Activated T-cell treated with anti-CD3 and anti-CD28 coated beads, Interleukin-2, amount 50 U/mL, for 72 hours (primary cell): ENCODE measurements at places on chromosomes 5 and 9. TPM values are rescaled to one million over a fixed set of nuclear protein-coding genes. Genes with fewer than 3 reads are reported as not detected.
A peak's percentile ranks its signal among the peaks of the same experiment; 100 is the strongest.

DNA sequence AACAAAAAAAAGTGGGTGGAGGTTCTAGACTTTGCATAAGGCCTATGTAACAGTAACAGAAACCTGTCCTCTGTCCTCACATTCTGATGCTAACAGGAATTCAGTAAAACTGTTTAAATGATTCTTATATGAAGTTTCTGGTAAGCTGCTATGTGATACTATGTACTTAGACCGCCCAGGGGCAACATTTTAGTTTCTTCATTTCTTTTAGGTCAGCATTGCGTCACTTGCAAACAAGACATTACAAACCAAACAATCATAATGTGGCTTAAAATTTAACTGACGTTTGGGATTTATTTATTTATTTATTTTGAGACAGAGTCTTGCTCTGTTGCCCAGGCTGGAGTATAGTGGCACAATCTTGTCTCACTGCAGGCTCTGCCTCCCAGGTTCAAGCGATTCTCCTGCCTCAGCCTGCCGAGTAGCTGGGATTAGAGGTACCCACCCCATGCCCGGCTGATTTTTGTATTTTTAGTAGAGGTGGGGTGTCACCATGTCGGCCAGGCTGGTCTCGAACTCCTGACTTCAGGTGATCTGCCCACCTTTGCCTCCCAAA, 44.3 kb downstream of the TENT4A start:
- no peak for DNase-seq
- H3K4me3 ChIP-seq, result no peak overlapping the region
- peaks cover 19% of the 10 kb centered on the region for H3K36me3 ChIP-seq
- H3K27me3 ChIP-seq, result no peaks in the 10 kb centered on the region
- H3K27ac ChIP-seq, result no peak overlapping the region
- no peaks in the 10 kb centered on the region for H3K4me1 ChIP-seq

Gene ANKRD55
- total RNA-seq, result 0.74 TPM

GRCh38 chr5:107630184-107630583, 40.6 kb downstream of the EFNA5 start:
- DNase-seq, result no peak
- no peak overlapping the region for H3K27ac ChIP-seq
- H3K4me3 ChIP-seq, result no peak overlapping the region
- H3K27me3 ChIP-seq, result no peaks in the 10 kb centered on the region
- H3K36me3 ChIP-seq, result no peaks in the 10 kb centered on the region

DNA sequence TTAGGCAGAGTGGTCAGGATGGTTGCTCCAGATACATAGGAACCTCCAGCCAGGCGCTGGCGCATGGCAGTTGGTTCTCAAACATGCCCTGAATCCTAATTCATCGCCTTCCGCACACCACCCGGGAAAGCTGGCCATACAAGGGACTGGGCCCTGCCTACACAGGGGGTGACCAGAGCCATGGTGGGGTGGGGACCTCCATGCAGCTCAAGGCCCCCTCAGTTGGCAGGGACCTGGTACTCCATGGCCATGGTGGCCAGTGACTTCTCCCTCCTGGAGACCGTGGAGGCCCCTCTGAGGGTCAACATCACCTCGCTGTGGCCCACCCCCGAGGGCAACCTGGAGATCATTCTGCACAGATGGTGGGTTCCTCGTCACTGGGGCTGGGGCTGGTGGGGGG, 26.8 kb downstream of the PAEP start:
- H3K4me3 ChIP-seq, result no peak overlapping the region
- no peaks in the 10 kb centered on the region for H3K36me3 ChIP-seq
- no peaks in the 10 kb centered on the region for H3K4me1 ChIP-seq
- peaks cover under 1% of the 10 kb centered on the region for H3K27me3 ChIP-seq

Gene TXNDC15
- 46.9 TPM for total RNA-seq

DNA sequence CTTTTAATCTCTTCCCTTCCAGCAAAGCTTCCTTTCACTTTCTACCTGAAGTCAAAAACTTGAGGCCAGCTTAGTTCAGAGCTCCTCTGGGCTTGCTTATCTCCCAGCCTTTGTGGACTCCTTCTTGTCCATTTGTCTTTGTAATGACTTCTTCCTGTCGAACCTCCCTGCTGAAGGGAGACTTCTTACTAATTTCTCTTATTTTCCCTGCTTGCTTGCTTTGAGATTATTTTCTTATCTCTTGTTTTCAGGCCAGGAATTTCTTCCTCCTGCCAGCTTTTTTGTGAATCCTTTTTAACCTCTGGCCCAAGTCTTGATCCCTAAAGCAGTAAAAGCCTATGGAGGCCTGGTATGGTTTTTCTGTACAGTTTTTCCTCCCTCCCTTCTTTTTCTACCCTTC, 46.8 kb upstream of the DHFR start:
- no peak overlapping the region for H3K4me3 ChIP-seq
- no peak for DNase-seq
- H3K27ac ChIP-seq, result peak overlapping the region; percentile 26
- peaks cover 8% of the 10 kb centered on the region for H3K36me3 ChIP-seq
- H3K4me1 ChIP-seq, result peaks cover 6% of the 10 kb centered on the region

Gene SLC6A19
- not detected for total RNA-seq
